ENCODE measurements at places on chromosomes 1 and 21.

GRCh38 chr1:229266832-229267500 is 3.9 kb upstream of the RAB4A start:
- no peak for DNase-seq

DNA sequence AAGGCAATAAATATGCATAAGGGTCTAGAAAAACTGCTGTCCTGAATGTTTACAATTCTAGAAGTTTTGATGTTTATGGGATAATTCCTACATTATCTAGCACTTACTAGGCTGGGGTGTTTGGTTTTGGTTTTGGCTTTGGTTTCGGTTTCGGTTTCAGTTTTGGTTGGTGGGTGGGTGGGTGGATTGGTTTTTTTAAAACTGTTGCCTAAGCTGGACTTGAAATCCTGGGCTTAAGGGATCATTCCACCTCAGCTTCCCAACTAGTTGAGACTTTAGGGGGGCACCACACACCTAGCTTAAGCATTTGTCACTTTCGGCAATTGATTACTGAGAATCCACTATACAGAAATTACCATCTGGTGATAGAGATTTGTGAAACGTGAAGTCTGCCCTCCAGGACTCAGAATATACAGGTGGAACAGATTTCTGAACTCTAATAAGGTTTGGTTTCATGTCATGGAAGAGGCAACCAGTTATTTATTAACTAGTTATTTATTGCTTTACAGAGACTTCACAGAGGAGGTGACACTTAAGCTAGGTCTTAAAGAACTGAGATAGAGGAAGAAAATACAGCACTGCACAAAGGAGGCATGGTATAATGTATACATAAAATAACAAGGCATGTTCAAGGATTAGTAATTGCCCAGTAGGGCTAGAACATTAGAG is 69.6 kb downstream of the PIK3R3 start:
- DNase-seq = no peak

- DNase-seq = no peak
Measured at GRCh38 chr1:108708691-108709660, 3.7 kb upstream of the FNDC7 start.

- DNase-seq = no peak
Measured at GRCh38 chr1:211811848-211812247, 18.7 kb downstream of the LPGAT1 start.

GRCh38 chr1:206715552-206716158 is 30.9 kb downstream of the MAPKAPK2 start:
- DNase-seq = no peak

DNA sequence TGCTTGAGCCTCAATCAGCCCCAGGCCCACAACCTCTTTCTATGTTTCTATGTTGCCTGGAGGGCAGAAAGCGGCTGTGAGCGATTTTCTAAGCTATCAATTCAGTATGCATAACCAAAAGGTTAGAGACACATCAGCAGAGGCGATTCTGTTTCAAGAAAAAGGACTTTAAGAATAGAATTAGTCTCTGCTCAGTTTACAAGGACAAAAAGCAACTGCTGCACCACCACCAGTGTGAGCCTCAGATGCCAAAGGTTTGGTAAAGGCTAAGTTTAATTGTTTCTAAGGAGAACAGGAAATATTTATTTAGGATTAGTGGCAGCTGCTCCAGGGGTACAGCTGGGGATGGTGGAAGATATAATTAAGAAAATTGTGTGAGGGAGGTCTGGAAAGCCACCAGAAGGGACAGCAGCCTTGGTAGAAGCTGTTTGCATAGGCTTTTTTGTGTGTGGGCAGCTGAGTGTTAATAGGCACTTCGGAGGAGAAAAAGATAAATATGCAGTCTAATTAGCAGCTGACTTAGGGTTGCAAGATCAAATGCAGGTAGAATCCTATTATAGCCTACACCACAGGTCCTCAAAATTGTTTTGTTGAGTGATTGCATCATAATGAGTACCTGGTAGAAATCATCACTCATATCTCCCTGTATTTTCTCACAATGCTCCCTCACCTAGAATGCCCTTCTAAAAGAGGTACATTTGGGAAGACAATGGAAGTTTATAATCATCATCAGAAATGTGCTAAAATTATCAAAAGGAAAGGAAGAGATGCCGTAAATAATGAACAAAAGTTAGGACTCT is 35.8 kb downstream of the ZC3H11B start:
- no peak for DNase-seq

- DNase-seq = no peak
Measured at GRCh38 chr1:30929135-30929889, 20.8 kb upstream of the SDC3 start.

- peak; percentile 17 for DNase-seq
Measured at GRCh38 chr1:100009458-100009857, 39.7 kb downstream of the SLC35A3 start.

GRCh38 chr1:178496410-178497135 is at the start of gene CLEC20A:
TSS of gene CLEC20A (minus strand) at chr1:178496964. CDS start at chr1:178496939, 25 bp downstream.
- DNase-seq = no peak

GRCh38 chr1:59223989-59224634 is 72.8 kb upstream of the FGGY start:
- no peak for DNase-seq

- DNase-seq = no peak
Measured at GRCh38 chr1:43021547-43022474, 63.1 kb upstream of the SLC2A1 start.

- DNase-seq = no peak
Measured at GRCh38 chr21:27475363-27475955, 508.6 kb upstream of the ADAMTS5 start.

DNA sequence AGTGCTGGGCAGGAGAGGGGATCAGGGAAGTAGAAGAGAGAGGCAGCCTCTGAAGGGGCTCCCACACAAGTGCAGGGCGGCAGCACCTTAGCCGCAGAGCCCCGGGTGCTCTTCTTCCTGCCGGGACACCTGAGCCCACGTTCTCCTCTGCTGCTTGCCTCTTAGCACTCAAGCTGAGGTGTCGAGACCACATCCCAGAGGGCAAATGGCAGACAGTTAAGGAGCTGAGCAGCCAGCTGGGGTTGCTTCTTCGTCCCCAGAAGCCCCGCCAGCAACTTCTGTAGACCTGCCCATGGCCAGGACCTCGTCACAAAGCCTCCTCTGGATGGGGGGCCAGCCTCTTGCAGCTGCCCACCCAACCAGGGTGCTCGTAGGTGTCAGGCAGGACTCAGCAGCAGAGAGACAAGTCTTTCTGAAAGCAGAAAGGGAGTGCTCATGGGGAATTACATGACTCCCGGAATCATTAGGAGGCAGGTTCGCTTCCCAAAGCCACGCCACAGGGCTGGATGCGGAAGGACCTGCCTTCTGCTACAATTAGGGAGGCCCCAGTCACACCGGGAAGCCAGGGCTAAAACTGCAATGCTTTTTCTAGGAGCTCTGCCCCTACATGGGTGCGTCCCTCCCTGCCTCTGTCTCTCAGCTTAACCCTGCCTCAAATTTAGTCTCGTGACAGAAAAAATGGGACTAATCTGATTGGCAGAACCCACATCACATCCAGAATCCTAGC is 141.4 kb upstream of the RAB4A start:
- DNase-seq = no peak

GRCh38 chr1:229693129-229693900 is 67.3 kb downstream of the URB2 start:
- DNase-seq = no peak

DNA sequence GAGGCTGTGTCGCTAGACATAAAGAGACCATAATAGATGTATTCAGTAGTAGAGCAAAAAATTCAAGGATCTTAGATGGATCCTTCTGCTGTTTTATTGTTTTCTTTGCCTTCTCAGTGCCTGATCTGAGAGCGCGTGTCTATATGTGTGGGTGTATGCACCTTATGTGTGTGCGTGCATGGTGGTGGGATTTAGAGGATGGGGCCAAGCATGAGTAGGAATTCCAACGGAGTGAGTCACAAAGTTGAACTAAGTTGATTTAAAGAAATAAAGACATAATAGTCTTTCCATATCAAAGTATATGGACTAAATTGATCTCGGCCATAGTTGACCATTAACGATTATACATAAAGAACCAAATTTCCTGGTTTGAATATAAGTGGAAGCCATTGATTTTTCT is 178.7 kb downstream of the CYYR1 start:
- DNase-seq = no peak

DNA sequence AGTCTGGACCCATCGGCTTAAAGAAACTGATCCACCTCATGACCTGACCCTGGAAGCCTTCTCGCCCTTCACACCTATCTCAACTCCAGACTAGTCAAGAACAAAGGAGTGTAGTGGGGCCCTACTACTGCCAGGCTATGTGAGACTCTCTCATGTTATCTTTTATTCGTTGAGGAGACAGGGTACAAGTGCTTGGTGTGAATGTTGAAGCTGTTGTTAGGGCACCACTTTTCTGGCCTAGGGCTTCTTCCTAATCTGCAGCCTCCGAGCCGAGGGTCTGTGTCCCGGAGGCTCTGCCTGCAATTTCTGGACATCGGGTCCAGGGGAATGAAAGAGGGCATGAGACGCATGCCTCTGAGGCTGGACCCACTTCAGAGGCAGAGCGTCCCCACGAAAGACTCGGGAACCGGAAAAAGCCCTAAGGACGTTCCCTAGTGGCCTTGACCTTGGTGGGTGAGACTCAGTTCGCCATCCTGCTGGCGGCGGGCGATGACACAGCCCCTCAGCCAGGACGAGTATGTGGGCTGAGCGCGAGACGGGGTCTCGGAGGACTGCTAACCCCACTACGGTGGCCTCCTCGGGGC is 671 bp downstream of the DNAJC11 start:
- DNase-seq = no peak

- no peak for DNase-seq
Measured at GRCh38 chr1:62076286-62076685, 118.4 kb upstream of the L1TD1 start.
